Effector CD4-positive, alpha-beta T cell (primary cell): ENCODE measurements at places on chromosomes 13 and 19.

- no peak for DNase-seq
Measured at GRCh38 chr19:51542699-51543098, 11.2 kb upstream of the SIGLEC6 start.

DNA sequence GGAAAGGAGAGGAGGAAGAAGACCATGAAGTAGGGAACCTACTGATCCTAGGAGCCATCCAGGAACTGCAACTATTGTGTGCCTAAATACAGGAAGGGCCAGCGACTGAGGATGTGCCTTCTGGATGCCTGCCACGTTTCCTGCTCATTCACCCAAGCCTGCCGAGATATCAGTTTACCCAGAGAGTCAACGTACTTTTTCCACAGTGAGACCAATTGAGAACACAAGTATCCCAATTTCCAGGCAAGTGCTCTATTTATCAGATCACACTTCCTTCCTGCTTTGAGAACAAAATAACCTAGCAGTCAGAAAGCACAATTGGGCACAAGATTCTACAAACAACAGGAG is 122.4 kb downstream of the AKAP11 start:
- no peak for DNase-seq

DNA sequence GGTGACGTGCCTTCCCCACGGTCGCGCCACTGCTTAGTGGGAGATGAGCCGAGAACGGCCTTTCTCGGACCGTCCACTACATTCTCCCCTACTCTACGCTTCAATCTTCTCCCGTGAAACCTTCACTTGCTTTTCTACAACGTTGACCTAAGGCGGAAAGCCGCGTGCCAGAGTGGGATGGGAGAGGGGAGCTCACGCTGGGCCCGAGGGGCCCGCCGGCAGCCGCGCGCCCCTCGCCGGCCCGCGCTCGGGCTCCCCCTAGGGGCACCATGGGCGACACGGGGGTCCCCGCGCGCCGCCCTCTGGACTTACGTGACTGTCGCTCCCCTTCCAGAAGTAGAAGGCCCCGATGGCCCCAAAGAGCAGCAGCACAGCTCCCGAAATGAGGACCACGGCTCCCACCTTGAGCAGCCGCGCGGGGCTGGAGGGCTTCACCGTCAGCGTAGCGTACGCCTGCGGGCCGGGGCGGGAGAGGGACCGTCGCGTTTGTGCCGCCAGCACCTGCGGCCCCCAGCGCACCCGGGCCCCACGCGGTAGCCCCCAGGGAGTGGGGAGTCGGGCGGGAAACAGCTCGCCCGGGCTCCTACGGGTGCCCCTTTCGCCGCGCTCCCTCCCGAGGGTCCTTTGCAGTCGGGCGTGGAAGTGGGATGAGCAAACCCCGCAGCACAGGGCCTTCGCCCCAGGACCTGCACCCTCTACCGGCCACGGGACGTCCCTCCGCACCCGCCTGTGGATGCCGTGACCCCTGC is 727 bp downstream of the CNMD start:
- no peak for DNase-seq

DNA sequence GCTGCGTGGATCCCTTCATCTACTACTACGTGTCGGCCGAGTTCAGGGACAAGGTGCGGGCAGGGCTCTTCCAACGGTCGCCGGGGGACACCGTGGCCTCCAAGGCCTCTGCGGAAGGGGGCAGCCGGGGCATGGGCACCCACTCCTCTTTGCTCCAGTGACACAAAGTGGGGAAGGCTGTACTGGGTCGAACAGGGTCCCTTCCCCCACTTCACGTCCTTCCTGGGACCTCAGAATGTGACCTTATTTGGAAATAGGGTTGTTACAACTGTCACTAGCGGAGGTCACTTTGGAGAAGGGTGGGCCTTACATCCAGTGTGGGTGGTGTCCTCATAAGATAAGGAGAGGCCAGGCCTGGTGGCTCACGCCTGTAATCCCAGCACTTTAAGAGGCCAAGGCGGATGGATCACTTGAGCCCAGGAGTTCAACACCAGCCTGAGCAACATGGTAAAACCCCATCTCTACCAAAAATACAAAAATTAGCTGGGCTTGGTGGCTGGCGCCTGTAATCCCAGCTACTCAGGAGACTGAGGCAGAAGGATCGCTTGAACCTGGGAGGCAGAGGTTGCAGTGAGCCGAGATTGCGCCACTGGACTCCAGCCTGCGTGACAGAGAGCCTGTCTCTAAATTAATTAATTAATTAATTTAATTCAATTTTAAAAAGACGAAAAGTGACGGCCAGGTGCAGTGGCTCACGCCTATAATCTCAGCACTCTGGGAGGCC is 1.8 kb downstream of the F2RL3 start:
- DNase-seq: no peak

- no peak for DNase-seq
Measured at GRCh38 chr13:28679628-28680027, 20.7 kb downstream of the POMP start.

GRCh38 chr13:30299786-30300185 is 7.6 kb downstream of the KATNAL1 start:
- no peak for DNase-seq

DNA sequence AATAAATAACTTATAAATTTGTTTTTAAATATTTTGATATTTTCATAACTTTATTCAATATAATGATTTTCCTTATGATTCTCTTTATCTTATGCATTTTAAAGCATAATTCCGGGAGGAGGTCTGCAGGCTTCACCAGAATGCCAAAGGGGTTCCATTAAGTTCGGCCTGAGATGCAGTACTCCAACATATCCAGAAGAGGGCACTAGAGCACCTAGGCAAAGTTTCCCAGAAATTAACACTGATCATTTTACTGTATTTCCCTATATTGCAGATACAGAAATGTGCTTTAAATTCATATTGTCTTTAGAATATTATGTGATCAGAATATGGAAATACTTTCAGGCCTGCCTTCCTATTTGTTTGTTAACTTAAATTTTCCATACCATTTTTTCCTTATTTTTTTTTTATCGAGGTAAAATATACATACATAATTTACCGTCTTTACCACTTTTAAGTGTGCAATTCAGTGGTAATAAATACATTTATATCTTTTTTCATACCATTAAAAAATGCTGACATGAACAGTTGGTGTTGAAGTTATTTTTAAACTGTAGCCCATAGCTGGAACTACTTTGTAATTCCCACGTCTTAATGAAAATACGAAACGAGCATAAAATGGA is 58.9 kb upstream of the TM9SF2 start:
- peak; percentile 47 for DNase-seq

GRCh38 chr19:6890401-6890913 is 3.1 kb downstream of the ADGRE1 start:
- no peak for DNase-seq

DNA sequence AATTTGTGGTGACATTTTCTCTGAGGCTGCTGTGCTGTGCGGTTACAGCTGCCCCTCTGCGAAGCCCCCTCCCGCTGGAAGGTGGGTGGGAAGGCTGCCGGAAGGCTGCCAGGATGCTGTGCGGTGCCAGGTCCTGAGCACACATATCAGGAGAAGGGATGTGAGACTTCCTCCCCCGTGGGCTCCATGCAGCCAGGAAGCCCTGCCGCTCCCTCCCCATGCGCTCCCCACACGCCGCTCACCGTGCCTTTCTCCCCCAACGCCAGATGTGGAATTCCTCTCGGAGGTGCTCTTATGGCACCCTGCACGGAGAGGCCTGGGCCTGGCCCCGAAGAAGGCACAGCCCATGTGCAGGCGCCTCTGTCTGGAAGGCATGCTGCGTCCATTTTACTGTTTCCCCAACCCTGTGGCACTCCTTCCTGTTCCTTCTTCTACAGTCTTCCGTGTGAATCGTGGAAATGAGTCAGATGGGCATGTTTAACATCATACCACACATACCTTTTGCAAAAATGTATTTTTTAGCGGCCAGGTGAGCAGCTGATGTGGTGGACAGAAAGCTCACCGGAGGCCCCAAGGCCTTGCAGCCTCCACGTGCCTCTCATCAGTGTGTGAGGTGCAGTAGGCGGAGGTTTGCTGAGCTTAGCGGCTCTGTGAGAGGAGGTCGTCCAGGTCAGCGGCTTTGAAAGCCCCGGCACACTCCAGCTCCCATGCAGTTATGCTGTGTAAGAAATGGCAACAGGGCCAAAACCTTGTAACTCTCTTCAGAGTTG is 88.0 kb downstream of the ATP11A start:
- DNase-seq: no peak

GRCh38 chr19:35461060-35461459 is 13.0 kb downstream of the FFAR2 start:
- no peak for DNase-seq

DNA sequence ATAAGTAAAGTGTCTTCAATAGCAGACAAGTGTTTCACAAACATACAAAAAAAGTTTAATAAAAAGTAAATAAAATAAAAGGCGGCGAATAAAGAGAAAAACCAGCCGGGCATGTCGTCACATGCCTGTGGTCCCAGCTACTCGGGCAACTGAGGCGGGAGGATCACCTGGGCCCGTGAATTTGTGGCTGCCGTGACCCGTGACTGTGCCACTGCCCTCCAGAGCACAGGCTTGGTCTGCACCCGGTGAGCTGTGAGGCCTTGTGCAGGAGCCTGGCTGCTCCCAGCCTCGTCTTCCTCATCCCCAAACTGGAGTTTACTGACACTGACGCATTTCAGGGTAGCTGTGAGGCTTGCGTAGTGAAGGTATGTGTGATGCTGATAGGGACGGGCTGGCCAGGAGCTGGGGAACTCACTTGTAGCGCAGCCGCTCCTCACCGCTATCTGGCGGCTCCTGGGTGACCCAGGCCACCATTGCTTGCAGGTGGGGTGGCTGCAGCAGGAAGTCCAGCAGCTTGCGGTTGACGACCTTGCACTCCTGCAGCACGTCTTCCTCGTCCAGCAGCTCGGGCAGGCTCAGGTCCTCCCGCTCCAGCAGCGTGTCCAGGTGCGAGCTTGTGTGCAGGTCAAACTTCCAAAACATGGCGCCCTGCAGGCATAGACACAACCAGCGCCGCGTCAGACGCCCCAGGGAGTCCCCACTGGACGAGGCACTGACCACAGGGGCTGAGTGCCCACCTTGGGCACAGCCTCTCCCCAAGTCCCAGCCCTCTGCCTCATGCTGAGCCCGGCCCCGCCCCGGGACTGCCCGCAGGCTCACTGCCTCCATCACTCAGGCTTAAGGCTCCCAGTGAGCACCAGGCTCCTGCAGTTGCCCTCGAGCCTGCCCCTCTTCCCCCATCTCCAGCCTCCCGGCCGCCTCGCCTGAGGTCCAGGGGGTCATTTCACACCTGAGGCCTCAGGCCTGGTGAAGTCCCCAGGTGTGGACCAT is 12.1 kb downstream of the PPP6R1 start:
- DNase-seq: no peak

- DNase-seq: no peak
Measured at GRCh38 chr19:55468054-55468393, 3.5 kb upstream of the C19orf85 start.

DNA sequence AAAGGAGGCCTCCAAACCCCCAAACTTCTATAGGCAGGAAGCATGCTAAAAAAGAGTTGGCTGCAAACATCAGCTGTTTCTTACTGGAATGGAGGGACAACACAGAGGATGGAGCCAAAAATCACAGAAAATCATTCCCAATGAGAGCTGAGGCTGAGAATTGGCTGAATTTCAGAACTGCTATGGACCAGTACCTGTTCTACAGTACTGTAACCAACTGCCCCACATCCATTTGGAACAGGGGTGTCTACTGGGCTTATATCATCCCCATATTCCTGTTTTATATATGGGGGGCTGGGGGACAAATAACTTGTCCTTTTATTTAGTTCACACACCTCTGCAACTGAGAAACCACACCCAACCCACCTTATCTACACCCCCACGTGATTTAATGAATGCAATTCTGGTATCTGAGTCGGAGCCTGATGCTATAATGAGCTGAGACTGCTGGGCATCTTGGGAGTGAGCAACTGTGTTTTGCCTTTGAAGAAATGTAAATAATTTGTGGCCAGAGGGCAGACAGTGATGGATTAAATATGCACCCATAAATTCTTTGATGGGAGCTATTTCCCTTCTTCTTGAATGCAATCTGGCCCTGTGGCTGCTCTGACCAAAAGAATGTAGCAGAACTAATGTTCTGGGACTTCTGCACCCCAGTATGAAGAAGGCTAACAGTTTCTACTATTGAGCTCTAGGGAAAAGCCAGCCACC is 82.6 kb downstream of the TBC1D4 start:
- DNase-seq: no peak

DNA sequence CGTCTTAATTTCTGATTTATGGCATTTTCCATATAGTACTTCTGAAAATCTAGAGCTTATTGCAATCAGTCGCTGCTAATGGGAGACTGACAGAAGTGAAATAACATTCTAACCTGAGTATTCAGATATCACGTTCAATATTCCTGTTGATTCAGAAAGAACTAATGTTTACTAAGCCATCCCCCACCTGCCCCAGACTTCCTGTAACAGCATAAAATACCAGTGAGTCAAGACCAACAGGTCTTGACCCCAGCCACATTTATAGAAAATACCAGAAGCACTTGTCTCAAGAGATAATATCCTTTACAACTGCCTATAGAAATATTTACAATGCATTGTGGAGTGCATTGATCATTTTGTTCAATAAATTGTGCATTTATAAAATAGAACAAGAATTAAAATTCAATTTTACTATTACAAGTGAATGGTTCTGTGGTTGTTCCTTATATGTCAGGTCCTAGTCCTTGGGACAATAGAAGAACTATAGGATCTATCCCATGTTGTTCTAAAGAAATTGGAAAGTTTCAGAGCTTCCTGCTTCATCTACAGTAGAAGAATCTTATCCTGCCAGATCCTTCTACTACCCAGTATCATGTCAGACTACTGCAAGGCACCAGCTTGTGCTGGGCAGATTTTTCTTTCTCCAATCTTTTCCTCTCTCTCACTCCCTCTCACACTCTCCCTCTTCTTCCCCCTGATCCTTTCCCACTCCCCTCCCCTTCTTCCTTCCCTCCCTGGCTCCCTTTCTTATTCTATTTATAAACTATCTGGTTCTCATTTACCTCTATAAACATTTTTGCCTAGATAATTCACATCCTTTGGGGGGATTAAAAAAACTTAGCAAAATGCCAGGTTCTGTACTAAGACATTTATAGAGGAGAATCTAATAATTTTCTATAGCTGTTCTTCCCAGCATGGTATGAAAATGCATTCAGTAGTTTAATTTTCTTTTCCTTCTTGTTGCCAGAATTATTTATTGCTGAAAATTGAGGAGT is 629.9 kb downstream of the DIAPH3 start:
- DNase-seq: no peak

DNA sequence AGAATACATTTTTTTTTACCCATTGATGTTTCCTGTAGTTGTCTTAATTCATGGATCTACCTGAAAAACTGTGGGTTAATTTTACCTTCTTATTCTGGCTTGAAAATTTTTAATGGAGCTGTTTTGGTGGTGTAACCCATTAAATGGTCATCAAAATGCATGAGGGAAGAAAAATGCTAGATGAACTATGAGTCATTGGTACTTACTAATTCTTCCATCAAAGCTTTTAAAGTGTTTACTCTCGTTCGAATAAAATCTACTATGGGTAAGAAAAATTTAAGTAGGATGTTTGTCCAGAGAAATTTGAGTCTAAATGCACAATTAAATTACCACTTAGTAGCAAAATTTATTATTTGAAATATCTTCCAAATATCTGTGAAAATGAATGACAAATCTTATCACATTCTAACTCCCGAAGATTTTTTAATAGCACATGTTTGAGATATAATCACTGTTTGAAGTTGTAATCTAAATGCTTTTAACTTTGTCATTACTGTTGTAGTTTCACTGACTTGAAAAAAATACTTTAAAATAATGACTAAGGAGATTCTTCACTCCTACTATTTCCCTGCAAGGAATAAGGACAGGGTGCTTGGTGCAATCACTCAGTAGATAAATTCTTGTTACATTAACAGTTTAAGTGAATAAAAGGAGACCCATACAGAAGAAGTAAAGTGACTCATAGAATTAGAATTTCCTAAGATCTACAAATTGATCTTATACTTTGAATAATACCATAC is 437.7 kb downstream of the IRS2 start:
- no peak for DNase-seq
